ENCODE measurements at places on chromosomes 16 and 17.

- no peak for DNase-seq
Observed at GRCh38 chr17:45908460-45908859, 14.1 kb downstream of the MAPT start.

- no peak for DNase-seq
Observed at GRCh38 chr17:82713071-82713723, 3.3 kb upstream of the FN3KRP start.

- DNase-seq = no peak
Observed at GRCh38 chr16:76162046-76162445, 115.2 kb upstream of the CNTNAP4 start.

GRCh38 chr16:19410435-19411171 is 7.1 kb upstream of the TMC5 start:
- peak; percentile 58 for DNase-seq

DNA sequence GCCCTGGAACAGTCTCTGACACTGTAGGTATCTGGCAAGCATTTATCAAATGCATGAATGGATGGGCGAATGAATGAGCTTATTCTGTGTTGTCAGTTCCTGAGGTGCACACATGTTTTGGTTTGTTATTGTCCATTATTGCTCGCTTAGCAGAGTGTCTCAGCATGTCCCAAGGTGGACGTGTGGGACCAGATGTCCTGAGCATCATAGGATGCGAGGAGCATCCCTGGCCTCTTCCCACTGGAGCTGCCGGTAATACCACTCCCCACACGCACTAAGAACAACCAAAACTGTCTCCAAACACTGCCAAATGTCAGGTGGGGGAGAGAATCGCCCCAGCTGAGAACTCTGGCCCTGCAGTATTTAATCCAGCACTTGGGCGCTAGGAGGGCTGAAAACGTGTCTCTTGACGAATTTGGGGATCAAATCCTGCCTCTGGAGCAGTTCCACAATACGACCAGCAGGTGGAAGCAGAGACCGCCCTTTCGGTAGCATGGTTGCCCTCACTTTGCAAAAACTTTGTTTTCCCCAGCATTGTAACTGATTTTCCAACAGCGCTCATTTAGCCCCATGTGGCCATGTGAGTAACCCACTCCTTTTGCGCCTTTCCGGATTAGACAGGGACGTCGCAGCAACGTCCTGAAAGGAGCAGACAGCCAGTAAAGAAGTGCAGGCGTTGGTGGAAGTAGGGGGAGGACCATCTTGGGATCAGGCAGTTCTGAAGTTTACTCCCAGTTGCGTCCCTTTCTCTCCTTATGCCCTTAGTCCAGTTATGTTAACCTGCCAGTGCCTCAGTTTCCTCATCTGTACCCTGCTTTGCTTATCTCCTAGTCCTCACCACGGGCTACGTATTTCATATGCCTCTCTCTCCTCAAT is 22.7 kb downstream of the TMEM114 start:
- peak; percentile 93 for DNase-seq

All from astrocyte of the hippocampus (primary cell).